Activated CD8-positive, alpha-beta T cell treated with anti-CD3 and anti-CD28 coated beads, Interleukin-2, amount 10 ng/mL, durations not matched to agents 7 days and 5 days (primary cell): ENCODE measurements at places on chromosomes 5 and 9.
A peak's percentile ranks its signal among the peaks of the same experiment; 100 is the strongest.

DNA sequence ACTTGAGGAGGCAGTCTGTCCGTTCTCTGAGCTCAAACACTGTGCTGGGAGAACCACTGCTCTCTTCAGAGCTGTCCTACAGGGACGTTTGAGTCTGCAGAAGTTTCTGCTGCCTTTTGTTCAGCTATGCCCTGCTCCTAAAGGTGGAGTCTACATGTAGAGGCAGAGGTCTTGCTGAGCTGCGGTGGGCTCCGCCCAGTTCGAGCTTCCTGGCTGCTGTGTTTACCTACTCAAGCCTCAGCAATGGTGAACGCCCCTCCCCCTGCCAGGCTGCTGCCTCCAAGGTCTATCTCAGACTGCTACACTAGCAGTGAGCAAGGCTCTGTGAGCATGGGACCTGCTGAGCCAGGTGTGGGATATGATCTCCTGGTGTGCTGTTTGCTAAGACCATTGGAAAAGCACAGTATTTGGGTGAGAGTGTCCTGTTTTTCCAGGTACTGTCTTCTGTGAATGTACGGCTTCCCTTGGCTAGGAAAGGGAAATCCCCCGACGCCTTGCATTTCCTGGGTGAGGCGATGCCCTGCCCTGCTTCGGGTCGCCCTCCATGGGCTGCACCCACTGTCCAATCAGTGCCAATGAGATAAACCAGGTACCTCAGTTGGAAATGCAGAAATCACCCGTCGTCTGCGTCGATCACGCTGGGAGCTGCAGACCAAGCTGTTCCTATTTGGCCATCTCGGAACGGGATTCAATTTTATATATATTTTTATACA, 58.5 kb downstream of the CNTRL start:
- peaks cover 52% of the 10 kb centered on the region for H3K4me1 ChIP-seq
- H3K36me3 ChIP-seq = peaks cover 85% of the 10 kb centered on the region
- peak overlapping the region; percentile 67 for H3K27ac ChIP-seq
- no peaks in the 10 kb centered on the region for H3K27me3 ChIP-seq

- peaks cover 20% of the 10 kb centered on the region for H3K4me1 ChIP-seq
- no peaks in the 10 kb centered on the region for H3K36me3 ChIP-seq
- H3K27ac ChIP-seq = peak overlapping the region; percentile 30
- DNase-seq = no peak
Observed at GRCh38 chr9:133786907-133787753, 49.0 kb upstream of the SARDH start.

DNA sequence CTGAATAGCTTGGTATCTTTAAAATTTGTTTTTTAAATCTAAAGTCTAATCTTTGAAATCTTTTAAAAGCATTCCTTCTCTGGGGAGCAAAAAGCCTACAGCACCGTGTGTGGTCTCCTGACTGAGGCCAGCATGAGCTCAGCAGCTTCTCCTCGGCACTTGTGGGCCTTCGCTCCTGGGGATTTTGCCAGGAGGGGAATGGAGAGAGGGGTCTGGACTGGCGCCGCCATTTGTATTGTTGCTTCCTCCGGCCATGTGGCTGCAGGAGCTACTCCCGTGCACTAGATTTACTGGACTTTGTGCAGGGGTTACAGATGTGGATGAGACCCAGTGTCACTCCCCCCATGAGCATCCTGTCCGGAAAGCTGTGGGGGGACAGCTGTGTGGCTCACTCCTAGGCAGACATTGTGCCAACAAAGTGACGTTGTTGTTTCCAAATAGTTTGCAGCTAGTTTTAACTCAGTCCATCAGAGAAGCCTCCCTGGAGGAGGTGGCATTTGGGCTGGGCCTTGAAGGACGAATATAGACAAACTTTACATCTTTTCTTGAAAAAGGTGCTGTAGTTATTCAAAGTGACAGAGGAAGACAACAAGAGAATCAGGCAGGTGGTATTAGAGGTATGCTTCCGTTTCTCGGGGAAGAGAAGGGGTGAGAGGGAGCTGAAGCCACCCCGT, 6.6 kb downstream of the OLFM1 start:
- H3K4me1 ChIP-seq = no peaks in the 10 kb centered on the region
- H3K27me3 ChIP-seq = peaks cover 26% of the 10 kb centered on the region
- no peak overlapping the region for H3K27ac ChIP-seq
- no peaks in the 10 kb centered on the region for H3K36me3 ChIP-seq
- H3K4me3 ChIP-seq = no peak overlapping the region

DNA sequence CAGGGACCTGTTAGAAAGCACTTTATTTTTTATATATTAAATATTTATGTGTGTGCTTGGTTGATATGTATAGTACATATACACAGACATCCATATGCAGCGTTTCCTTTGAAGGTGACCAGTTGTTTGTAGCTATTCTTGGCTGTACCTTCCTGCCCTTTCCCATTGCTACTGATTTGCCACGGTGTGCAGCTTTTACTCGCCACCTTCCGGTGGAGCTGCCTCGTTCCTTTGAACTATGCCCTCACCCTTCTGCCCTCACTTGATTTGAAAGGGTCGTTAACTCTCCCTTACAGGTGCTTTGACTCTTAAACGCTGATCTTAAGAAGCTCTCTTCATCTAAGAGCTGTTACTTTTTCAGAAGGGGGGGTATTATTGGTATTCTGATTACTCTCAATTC, 20.5 kb downstream of the RGMB start:
- H3K36me3 ChIP-seq = no peaks in the 10 kb centered on the region
- no peaks in the 10 kb centered on the region for H3K4me1 ChIP-seq
- DNase-seq = no peak
- no peak overlapping the region for H3K4me3 ChIP-seq

DNA sequence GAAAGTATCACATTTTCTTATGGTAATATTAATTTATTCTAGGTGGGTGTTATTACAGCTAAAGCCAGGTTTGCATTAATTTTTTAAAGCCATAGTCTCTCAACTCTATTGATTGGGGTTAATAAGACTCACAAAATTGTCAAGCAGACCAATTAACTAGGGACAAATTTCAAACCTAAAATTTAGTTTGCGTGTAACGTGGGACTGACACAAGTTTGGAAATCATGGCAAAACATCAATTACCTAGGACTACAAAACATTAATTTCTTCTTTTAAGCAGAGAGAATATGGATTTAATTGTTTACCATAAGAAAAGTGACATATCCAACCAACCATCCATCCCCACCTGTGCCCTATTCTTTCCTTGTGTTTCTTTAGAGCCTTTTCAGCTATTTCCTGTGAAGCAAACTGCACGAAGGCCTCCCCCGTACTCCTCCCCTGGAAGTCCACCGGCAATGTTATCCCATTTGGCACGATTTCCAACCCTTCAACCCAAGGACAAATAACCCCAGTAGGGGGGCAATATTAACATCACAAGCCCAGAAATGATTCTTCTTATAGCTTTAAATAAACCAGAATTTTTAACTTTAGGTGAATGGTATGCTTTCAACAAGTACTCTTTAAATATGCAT, 4.4 kb downstream of the HNRNPH1 start:
- H3K4me3 ChIP-seq = peak overlapping the region; percentile 92
- H3K36me3 ChIP-seq = peaks cover 84% of the 10 kb centered on the region
- no peak for DNase-seq
- no peaks in the 10 kb centered on the region for H3K27me3 ChIP-seq

DNA sequence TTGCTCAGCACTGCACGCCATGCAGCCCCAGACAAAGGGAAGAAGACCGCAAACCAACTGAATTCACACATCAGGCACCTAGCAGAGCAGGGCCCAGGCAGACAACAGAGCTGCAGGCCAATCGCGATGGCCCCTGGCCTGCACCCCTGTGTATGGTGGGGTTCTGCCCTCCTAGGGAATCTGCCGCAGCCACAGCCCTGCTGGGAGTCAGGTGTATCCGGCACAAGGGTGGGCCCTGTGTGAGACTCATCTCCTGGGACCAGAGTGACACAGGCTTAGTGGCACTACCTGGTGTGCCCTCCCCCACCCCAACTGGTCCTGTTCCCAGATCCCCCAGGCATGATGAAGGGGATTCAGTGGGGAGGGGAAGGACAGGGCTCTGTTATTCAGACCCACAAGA, 122.8 kb downstream of the ATPSCKMT start:
- DNase-seq = no peak
- H3K27ac ChIP-seq = no peak overlapping the region
- no peak overlapping the region for H3K4me3 ChIP-seq
- H3K27me3 ChIP-seq = no peaks in the 10 kb centered on the region

DNA sequence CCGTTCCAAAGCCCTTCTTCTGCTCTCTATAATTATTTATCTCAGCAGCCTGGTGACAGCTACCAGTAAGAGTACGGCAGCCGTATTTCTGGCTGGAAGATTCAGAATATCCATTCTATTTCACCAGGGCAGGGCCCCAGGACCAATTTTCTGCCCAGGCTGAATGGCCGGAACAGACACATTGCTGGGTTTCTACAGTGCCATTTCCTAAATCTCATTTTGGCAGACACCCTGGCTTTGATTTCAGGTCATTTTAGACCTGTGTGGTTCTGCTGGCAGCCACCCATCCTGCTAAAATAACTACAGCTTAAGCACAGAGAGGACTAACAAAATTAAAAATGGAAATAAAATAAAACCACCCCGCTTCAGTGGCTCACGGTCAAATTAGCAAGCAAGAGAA, 95.0 kb downstream of the CRB2 start:
- no peak overlapping the region for H3K4me3 ChIP-seq
- H3K36me3 ChIP-seq = no peaks in the 10 kb centered on the region
- no peak overlapping the region for H3K27ac ChIP-seq
- no peak for DNase-seq
- H3K4me1 ChIP-seq = no peaks in the 10 kb centered on the region

DNA sequence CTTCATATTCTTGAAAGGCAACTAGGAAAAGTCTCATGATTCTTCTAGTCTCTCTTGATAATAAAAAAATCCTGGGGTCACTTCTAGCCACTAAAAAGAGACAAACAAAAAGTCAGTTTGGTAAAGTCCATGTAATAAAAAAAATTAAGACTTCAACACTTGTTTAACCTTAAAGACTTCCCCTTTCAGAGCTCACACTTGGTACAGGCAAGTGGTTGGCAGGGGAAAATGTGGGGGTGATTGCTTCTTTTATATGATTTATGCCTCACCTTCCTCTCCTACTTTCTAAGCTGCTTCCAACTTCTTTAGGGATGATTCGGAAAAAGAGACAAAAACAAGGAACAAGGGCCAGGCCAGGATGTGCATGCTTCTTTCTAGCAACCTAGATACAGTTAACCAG, 5.1 kb upstream of the ERCC6L2 start:
- no peak overlapping the region for H3K27ac ChIP-seq
- DNase-seq = no peak
- H3K4me1 ChIP-seq = peaks cover 13% of the 10 kb centered on the region

- no peaks in the 10 kb centered on the region for H3K36me3 ChIP-seq
- no peaks in the 10 kb centered on the region for H3K27me3 ChIP-seq
- H3K4me1 ChIP-seq = no peaks in the 10 kb centered on the region
- no peak for DNase-seq
- H3K27ac ChIP-seq = no peak overlapping the region
- no peak overlapping the region for H3K4me3 ChIP-seq
Observed at GRCh38 chr5:64206653-64207052, 41.0 kb downstream of the RNF180 start.

- H3K4me1 ChIP-seq = peaks cover 7% of the 10 kb centered on the region
- no peaks in the 10 kb centered on the region for H3K36me3 ChIP-seq
- H3K4me3 ChIP-seq = no peak overlapping the region
- peaks cover 34% of the 10 kb centered on the region for H3K27me3 ChIP-seq
- no peak for DNase-seq
Observed at GRCh38 chr5:135186662-135187522, 152.9 kb upstream of the PITX1 start.

- H3K36me3 ChIP-seq = no peaks in the 10 kb centered on the region
- no peak for DNase-seq
- H3K4me1 ChIP-seq = no peaks in the 10 kb centered on the region
- H3K4me3 ChIP-seq = no peak overlapping the region
- no peaks in the 10 kb centered on the region for H3K27me3 ChIP-seq
Observed at GRCh38 chr5:1034421-1034905, 25.9 kb downstream of the NKD2 start.

- H3K36me3 ChIP-seq = peaks cover 2% of the 10 kb centered on the region
- peak within 1 kb of the TSS; percentile 86 for H3K27ac ChIP-seq
- DNase-seq = peak; percentile 91
Observed at GRCh38 chr9:128702445-128702948, at the start of gene PKN3. Gene PKN3, plus strand, starts transcription at chr9:128702503. Its CDS starts 413 bp downstream, at chr9:128702916.

DNA sequence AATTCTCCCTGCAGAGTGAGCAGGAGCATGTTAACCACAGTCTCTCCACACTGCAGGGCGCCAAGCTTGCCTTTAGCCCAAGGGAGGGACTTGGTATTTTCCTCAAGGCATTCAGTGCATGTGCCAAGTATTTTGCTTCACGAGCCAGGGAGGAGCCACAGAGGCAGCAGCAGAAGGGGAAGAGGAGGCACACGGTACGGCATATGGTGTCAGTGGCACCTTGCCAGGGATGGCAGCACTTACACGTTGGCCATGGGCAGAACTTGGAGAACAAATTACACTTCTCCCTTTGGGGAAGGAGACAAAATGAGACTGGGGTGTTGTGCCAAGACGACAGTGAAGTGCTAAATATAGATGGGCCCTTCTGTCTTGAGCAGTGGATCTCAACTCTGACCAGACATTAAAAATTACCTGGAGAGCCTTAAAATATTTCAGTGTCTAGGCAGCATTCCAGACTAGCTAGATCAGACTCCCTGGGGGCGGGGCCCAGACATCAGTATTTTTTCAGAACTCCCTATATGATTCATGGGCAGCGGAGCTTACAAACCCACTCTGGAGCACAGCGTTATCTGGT, 155.8 kb downstream of the DRD1 start:
- H3K27me3 ChIP-seq = no peaks in the 10 kb centered on the region
- no peaks in the 10 kb centered on the region for H3K4me1 ChIP-seq
- no peaks in the 10 kb centered on the region for H3K36me3 ChIP-seq
- DNase-seq = no peak

- no peaks in the 10 kb centered on the region for H3K36me3 ChIP-seq
- no peak overlapping the region for H3K4me3 ChIP-seq
- no peaks in the 10 kb centered on the region for H3K4me1 ChIP-seq
- no peak overlapping the region for H3K27ac ChIP-seq
- no peak for DNase-seq
Observed at GRCh38 chr5:57576317-57576716, 93.7 kb upstream of the ACTBL2 start.

DNA sequence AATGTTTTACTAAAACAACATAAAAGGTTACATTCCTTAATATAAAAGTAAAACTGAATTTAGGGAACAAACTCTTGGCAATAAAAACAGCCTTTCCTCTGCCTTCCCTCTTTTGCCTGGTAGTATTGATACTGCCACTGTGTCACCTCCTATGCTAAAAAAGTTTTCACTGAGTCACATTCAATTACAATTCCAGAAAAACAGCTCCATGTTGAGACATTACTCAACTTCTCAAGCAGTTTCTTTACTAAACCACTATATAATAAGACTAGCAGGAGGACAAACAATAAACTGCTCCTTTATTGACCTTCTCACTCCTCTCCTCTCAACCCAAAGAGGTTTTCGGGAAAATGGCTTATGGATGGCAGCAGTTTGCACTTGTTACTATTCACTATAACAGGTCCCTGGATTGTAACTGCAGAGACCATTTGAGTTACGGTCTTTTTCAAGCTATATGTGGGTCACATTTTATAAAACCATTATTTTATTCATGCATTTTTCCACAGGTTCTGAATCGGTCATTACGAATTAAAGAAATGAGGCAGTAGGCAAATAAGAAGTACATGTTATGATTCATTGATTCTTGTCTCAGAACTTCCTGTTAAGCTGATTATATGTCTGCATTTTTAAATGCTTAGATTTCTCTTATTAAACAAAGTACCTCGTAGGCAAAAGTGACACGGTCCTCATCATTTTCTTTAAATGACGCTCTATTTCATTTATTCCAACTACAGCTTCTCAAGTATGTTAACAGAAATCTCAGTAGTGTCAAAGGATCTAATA, 2.1 kb downstream of the ZDHHC21 start:
- H3K27me3 ChIP-seq = peaks cover 6% of the 10 kb centered on the region
- H3K36me3 ChIP-seq = peaks cover 29% of the 10 kb centered on the region
- peaks cover 33% of the 10 kb centered on the region for H3K4me1 ChIP-seq
- H3K27ac ChIP-seq = no peak overlapping the region
- no peak overlapping the region for H3K4me3 ChIP-seq
